ENCODE measurements at places on chromosomes 6 and 20.

DNA sequence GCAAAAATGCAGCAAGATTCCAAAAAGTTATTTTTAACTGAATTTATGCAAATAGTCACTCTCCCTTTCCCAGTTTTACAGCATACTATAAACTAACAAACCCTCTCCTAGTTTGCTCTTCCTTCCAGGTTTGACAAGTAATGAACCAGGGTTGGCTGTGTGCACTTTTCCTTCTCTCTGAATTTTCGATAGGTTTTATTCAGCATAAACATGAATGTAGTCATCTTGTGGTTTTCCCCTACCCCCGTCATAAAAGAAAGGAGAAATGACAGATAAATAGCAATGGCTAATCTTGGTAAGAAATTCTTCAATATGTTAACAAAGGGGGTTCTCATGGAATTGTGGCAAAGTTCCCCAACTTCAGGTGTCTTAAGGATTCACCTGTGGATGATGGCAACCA is 26.3 kb downstream of the PRDM1 start:
- no peak for DNase-seq

DNA sequence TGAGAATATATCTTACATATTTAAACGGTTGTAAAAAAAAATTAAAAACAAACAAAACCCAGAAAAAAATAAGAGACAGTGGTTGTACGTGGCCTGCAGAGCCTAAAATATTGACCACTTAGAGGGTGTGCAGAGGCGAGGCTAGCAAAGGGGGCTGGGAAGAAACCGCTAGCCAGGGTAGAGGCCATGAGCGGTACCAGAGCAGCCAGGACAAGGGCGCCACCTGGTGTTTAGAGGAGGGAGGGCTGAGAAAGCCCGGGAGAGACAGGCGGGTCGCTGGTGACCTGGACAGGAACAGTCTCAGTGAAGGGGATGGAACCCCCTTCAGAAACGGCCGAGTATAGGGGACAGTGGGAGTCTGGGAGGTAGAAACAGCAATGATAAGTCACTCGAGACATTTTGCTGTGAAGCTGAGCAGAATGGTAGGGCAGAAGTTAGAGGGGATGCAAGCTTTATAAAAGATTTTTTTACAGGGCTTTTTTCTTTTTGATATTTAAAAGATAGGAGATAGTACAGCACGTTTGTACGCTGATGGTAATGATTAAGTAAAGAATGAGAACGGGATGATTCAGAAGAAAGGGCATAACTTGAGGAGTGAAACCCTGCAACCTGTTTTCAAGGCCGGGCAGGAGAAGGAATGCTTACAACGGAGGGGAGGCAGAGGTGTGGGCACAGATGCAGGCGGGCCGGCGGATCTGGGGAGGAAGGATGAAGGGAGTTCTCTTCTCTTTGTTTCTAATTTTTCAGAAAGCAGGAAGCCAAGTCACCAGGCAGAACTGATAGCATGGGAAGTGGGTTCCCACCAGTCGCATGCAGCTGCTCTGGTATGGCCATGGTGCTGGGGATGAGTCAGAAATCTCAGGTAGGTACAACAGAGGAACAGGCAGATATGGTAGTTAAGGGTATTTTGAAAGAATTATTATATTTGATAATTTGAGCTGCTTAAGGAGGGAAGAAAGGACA is 76.2 kb downstream of the FAM229B start:
- DNase-seq = peak; percentile 64

DNA sequence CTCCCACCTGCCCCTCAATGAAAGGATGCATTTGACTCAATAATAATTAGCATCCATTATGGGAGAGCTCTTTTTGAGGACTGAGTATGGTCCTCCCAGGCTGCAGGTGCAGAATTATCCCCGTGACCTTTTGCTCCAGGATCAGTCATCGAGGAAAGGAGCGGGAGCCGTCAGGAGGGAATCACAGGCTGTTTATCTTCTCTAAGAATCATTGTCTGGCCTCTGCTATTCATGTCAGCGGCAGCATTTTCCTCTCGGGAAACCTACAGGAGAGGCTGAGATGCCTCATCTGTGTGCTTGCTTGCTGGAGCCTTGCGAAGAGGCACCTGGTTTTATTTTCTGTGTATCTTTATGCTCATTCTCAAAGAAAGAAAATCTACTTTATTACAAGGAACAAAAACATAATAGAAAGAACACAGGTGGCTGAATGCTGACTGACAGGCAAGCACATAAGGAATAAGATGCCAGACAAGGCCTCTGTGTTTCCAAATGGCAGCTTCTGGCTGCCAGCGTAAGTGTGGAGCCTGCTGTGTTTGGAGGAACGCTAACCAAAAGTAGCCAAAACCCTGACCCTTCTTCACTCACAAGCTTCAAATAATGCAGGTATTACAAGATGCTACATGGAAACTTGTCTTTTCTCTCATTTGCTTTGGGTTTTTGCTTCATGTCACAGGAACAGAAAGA is 539.1 kb upstream of the MARCKS start:
- no peak for DNase-seq

- no peak for DNase-seq
Measured at GRCh38 chr20:57938158-57939108, 228.6 kb upstream of the PMEPA1 start.

- DNase-seq = no peak
Measured at GRCh38 chr20:58144096-58144495, 84.4 kb downstream of the ANKRD60 start.

- DNase-seq = peak; percentile 44
Measured at GRCh38 chr20:46767127-46767761, 57.8 kb downstream of the SLC2A10 start.

DNA sequence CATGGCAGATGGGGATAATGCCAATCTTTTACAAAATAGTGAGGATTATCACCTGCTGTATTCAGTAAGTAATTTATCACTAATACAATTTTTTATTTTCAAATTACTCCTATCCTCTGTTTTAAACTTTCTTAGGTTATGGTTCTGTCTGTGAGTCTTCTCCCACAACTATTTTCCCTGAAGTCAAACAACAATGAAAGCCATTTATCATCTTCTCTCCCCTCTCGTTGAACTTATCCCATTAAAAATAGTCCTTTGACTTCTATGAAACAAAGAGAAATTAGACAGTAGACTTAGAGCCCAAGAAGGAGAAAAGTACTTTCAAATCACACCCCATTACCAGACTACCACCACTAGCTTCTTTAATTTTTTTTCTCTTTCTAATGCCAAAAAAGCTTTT is 147.7 kb downstream of the SIM1 start:
- DNase-seq = no peak

GRCh38 chr6:75204217-75204958 is 1.5 kb downstream of the COL12A1 start:
- DNase-seq = peak; percentile 77

GRCh38 chr6:31007694-31008093 is 2.6 kb upstream of the MUC22 start:
- peak; percentile 43 for DNase-seq

DNA sequence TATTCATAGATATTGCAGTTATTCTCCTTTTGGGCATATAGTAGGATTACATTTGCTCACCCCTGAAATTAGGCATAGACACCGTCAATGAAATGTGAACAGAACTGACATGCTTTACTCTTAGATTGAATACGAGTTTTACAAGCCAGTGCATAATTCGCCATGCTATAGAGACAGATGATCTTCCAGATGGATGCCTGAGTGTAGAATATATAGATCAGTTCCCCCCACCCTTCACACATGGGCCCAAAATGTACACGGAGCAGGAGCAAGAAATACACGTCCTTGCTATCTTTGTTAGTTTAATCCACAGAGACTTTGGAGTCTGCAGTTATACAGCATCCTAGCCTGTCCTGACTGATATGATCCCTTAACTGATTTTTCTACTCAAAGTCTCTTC is 47.4 kb downstream of the LAMA2 start:
- no peak for DNase-seq

DNA sequence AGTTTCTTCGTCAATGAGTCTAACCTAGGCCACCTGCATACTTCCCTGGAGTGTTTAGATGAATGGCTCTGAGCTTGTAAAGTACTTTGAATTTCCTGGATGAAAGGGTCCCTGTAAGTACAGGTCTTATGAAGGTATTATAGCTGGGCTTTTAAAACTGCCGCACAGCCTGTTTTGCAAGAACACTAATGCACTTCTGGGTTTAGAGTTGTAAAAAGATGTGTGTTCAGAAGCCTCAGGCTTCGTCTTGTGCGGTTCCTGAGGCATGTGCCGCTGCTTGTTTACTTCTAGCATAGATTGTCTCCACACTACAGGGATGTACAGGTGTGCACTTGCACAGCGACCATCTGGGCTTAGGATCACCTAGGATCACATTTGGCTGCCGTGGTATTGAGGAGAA is 324.5 kb downstream of the SOX4 start:
- DNase-seq = no peak

DNA sequence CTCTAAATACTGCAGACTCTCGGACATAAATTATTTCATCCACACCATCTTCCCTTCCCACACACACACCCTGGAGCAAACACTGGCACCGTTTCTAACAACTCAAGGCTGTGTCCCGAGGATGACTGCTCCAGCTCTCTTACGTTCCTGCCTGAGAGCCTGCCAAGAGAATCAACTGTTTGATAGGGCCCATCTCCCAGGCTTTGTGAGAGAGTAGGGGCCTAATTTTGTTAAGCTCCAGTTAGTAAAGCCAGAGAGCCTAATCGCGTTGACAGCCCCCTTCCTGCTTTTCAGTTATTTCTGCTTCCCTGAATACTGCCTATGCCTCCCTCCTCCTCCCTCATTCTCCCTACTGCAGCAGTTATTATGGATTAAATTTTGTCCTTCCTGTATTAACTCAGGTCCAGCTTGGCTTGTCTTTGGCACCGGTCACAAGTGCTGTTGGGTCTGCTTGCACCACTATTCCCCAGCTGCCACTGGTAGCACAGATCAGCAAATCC is 118.1 kb upstream of the TMEM181 start:
- DNase-seq = no peak

- no peak for DNase-seq
Measured at GRCh38 chr20:20752712-20753111, 40.3 kb upstream of the RALGAPA2 start.

GRCh38 chr6:39369987-39370386 is 47.5 kb upstream of the KCNK16 start:
- DNase-seq = no peak

- no peak for DNase-seq
Measured at GRCh38 chr6:79353226-79353625, 118.7 kb upstream of the HMGN3 start.

DNA sequence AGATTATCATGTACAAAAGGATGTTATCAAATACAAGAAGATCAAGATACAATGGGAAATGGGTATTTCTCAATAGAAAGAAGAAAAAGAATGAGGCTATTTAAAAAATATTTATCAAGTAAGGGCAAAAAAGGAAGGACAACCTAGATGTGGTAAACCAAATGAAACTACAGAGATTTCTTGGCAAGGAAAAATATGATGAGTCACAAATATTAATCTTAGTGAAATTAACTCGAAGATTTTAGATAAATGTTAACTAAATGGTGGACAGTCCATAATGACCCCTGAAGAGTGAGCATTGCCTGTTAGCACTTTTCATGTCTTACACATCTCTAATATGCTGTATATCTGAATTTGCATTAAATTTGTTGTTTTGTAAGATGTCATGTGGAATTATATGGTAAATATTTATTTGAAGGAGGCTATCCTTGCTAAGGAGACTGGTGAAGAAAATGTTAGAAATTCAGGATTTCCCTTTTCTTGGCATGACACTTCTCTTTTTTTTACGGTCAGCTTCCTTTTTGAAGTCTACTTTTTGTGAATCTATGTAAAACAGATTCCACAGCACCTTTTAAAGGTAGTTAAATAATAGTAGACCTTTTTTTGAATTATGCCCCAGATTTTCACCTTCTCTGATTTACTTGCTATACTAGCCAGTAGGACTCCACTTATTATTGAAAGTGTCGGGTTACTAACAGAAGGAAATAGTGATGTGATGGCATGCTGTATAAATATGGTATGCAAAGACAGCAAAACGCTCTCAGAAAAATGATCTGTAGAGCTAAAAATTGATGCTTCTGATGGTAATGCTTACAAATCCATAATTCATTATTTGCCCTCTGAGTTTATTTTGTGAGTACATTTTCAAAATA is 120.5 kb downstream of the HIVEP1 start:
- no peak for DNase-seq

DNA sequence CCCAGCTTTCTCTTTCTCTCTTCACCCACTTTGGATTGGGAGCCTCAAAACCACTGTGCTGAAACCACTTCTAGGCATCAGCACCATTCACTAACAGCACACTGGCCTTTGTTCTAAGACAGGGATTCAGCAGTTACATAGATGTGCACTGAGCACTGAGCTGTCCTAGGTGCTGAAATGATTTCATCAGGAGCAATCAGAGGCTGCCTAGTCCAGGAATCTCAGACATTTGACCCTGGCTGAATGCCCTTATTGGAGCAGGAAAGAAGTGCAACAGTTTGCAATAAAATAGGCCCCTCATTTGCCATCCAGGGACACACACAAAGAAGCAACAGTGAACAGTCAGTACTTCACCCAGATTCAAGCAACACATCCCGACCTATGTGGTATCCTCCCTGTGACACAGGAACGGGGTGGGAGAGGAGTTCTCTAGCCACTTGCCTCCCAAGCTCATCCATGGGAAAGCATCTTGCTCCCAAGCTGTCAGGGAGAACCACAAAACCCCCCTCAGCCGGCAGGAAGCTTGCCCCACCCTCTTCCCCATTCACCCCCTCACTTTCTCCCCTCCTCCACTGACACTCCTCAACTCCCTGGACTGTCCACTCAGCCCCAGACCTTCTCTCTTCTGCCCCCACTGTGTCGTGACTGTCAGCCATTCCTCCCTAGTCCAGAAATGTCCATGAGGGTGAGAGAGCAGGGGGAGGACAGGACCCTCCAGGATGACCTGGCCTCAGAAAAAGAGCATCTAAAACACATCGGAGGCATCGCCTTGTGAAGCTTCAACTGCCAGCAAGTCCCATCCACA is 304.4 kb downstream of the PREX1 start:
- no peak for DNase-seq

DNA sequence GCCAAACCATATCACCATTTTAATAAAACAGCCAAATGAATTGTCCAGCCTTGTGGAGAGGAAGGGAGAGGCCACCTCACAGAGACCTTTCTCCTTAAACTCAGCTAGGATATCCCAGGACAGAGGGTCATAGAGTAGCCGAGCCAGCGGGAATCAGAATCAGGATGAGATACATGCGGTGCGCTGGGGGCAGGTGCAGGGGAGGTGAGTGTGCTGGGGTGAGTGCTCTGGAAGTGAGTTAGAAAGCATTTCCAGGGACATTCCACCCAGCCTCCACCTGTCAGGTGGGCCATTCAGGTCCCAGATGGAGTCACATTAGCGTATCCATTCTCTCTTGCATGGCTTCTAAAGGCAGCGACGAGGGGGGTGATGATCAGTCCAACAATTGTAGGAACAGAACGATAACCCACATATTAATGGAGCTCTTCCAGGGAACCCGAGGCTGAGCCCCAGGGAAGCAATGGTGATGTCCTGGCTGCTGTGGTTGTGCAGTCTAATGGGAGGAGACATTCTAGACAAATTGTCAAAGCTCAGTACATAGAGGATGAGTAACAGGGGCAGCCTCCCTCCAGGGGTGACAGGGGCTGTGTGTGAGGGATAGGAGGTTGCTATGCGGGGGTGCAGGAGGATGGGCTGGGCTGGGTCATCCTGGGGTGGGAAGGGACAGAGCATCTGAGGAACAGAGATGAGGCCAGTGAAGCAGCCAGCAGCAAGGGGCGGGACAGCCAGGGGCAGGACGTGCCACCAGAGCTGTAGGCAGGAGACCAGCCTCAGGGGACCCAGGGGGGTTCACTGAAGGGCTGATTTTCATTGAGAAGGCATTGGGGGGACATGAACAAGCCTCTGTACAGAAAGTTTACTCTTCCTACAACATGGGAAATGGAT is 88.7 kb upstream of the FRMD1 start:
- DNase-seq = no peak

- no peak for DNase-seq
Measured at GRCh38 chr6:81781624-81782023, 29.1 kb upstream of the TENT5A start.

GRCh38 chr20:32316667-32317066 is 39.2 kb downstream of the KIF3B start:
- DNase-seq = no peak
